ENCODE measurements at places on chromosomes 2 and 18. TPM values are rescaled to one million over a fixed set of nuclear protein-coding genes. Genes with fewer than 3 reads are reported as not detected.

INPP5D gene
- 1.3 TPM for total RNA-seq

SLC9A2 gene
- not detected for total RNA-seq

ANXA4 gene
- total RNA-seq = 46.3 TPM

ACMSD gene
- total RNA-seq = not detected

PASK gene
- total RNA-seq = 2.5 TPM

UGT1A8 gene
- total RNA-seq = not detected

GRB14 gene
- total RNA-seq = 0.17 TPM

TNS1 gene
- total RNA-seq = 88.8 TPM

OTX1 gene
- 0.32 TPM for total RNA-seq
